H1 (cell line): ENCODE measurements at places on chromosomes 7 and 10. TPM values are rescaled to one million over a fixed set of nuclear protein-coding genes. Genes with fewer than 3 reads are reported as not detected.

Gene GIMAP6
- not detected in 2 replicates for total RNA-seq

Gene FAM25C
- total RNA-seq = not detected in 2 replicates

Gene PRKAR2B
- total RNA-seq = 35.1 and 37.0 TPM in 2 replicates

Gene CEP55
- total RNA-seq = 18.9 and 19.6 TPM in 2 replicates

Gene LRRN3
- 0.19 and 0.20 TPM in 2 replicates for total RNA-seq

Gene COG5
- total RNA-seq = 18.1 and 28.1 TPM in 2 replicates
